ENCODE measurements at places on chromosomes 6 and 20.

DNA sequence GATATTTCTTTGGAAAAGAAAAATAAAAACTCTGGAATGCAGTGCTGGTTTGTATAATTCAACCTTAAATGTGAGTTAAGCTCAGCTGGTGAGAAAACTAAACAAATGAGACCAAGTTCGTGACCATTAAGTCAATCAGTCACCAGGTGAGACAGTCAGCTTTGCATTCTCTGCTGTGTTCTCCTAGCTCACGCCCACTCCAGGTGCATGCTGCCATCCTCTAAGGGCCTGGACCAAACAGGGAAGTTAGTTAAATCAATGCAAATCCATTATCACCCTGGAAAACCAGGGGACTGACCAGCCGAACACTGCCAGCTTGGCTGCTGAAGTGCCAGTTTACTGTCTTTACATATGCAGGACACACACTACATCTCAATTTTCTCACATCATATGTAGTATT, 7.2 kb downstream of the TPBG start:
- no peak for DNase-seq

DNA sequence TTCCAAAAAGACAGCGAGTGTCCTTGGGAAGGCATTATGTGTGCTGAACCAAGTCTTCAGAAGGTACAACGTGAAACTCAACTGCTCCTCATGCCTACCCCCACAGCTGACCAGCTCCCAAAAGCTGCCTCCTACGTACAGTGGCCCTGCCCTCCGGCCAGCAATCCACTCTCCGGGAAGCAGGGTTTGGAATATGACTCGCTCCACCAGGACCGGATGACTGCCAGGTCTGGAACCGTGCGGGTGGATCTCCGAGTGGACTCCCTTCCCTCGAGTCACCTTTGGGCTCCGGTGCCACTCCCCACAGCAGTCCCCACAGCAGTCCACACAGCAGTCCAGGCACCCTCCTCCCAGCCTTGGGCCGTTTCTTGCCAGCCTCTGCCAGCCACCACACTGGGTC, 4.3 kb downstream of the ZBTB46 start:
- no peak for DNase-seq

DNA sequence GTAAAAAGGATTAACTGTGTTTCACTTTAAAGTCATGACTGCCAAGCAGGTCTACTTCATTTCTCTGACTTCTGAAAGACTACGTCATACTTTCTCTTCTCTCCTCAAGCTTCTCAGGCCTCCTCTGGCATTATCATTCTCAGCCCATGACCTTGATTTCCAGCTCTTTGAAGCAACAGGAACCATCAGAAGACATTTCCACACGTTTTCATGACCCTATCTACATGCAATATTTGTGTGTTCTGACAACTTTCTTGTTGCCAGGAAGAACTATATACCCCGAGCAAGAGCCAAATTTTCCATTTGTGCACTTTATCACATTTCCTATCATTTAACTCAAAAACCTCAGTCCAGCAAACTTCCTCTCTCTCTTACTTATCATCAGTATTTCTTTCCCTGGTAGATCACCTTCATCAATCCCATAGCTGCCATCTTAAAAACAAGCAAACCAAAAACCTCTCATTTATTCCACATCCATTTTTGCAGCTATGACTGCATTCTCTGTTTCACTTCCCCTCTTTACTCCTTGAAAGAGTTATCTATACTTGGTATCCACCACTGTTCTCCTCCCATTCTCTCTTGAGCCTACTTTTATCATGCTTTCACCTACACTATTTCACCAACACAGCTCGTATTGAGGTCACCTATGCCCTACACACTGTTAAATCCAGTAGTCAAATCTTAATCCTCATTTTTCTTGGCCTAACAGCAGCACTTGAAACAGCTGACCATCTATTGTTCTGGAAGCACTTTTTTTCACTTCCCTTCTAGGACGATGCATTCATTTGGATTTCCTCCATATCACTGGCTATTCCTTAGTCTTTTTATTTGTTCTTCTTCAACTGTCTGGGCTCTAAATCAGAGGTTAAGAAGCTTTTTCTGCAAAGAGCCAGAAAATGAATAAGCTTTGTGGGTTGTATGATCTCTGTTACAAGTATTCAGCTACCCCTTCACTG, 47.1 kb downstream of the STX7 start:
- no peak for DNase-seq

- no peak for DNase-seq
These were observed 593 bp upstream of the RALGAPB start for GRCh38 chr20:38471987-38472512.

GRCh38 chr20:33404281-33404680, 3.0 kb upstream of the CDK5RAP1 start:
- DNase-seq, result no peak

DNA sequence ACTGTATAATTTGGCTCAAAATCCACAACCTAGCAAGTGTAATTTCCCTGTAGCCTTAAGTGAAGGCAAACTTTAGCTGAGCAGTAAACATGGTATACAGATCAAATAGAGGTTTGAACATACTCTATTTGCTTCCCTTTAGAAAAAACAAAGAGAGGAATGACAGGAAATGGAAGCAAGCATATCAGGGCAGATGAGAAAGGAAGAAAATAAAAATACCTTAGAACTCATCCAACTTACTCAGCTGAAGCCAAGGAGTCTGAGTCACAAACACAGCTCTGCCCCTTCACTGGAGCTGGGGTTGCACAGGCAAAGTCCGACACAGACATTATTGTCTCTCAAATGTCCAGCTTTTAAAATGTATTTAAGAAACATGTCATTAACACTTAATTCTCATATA, 379.9 kb upstream of the IRAK1BP1 start:
- DNase-seq, result no peak

DNA sequence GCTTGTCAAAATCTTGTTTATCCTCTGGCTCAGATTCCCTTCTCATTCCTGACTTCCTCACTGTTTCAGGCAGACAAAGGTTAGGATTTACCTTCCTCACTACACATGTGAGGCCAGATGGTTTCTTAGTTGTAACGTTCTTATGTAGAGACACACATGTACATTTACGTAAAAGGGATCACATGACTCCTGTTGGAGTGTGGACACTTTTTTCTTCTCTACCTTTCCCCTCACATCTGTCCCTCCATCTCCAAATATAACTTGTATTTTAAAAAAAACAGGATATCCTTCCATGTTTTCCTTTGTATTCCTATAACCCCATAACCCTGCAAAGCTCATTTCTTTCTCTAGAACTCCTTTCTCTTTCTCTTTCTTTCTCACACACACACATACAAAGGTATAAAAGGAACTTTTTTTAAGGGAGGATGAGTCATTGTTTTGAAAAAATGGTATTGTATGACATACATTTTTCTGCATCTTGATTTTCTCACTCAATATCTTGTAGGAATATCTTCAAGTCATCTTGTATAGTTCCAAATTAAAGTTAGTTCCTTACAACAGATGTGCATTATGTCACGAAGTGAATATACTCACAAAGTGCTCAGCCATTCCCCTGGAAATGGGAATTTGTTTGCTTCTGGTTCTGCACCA, 78.2 kb upstream of the SULF2 start:
- no peak for DNase-seq

- DNase-seq, result no peak
These were observed 163.0 kb upstream of the CST7 start for GRCh38 chr20:24786111-24786495.

- no peak for DNase-seq
These were observed 287.7 kb downstream of the DHX35 start for GRCh38 chr20:39249798-39250197.

DNA sequence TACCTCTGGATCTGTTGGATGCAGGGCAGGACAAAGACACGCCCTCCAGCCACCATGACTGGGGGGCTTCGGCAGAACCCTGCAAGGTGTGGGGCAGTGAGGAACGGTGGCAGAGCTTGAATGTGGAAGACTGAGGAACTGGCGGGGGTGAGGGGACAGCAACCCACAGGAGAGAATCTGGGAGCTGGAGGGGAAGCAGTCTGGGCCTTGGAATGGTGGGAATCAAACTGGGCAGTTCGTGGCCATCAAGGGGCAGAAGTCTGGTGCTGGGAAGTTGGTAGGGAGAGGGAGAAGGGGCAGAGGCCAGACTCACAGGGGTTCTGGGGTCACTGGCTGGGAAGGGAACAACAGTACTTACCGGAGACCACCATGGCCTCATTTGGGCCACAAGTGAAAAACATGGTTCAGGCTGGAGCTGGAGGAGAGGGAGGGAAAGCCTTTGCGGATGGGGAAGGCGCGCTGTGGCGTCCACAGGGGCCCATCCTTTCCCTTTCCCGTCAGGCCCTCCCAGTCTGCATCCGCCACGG, 635 bp downstream of the FLOT1 start:
- no peak for DNase-seq

DNA sequence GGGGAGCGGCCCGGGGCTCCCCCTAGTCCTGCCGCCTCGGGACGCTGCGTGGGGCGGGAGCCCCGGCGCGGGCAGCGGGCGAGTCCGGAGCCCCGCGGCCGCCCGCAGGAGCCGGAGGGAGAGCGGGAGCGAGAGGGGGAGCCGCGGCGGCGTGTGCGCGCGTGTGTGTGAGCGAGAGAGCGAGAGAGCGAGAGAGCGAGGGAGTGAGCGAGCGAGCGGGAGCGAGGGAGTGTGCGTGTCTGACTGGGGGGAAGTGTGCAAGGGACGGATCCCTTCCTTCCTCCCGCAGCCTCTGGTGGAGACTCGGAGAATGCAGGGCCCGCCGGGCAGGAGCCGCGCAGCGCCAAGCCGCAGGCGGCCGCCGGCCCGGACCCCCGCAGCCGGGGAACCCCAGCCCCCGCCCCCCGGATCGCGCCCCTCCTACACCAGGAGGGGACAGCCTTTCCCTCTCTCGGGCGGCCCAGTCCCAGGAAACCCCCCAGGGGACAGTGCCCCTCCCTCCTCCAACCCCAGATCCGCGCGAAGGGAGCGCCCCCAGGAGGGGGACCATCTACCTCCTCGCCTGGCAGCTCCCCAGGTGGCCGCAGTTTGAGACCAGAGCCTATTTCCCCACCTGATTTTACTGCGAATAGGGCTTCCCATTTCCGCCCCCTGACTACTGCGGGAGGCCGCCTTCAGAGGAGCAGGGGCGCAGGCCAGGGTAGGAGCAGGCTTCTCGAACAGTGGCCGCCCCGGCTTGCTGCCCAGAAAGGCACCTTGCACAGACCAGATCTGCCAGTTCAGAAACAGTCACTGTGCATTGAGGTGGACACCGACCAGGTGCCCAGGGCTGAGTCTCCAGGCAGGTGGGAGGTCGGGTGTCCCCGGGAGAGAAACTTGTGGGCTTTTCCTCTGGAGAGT, at the start of gene CDH22:
Gene CDH22, minus strand, starts transcription at position 241 of the 900 bp plus-strand sequence. CDS start 57,204 bp downstream, outside the sequence.
- peak; percentile 14 for DNase-seq

- DNase-seq, result no peak
These were observed 148.2 kb downstream of the TRMT11 start for GRCh38 chr6:126134491-126134890.

DNA sequence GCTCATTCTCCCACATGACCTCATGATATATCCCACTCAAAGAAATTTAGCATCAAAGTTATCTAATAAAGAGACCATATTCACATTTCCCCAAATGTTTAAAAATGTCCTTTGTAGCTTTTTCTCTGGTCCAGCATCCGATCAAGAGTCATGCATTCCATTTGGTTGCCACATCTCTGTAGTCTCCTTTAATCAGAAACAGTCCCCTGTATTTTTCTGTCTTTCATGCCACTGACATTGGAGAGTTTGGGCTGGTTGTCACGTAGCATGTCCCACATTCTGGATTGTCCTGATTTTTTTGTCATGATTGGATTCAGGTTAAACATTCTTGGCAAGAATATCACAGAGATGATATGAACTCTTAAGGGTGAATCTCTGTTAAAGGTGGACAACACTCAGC, 55.7 kb downstream of the SNX5 start:
- no peak for DNase-seq

- no peak for DNase-seq
These were observed 117.4 kb upstream of the SLC24A3 start for GRCh38 chr20:19094959-19095541.

DNA sequence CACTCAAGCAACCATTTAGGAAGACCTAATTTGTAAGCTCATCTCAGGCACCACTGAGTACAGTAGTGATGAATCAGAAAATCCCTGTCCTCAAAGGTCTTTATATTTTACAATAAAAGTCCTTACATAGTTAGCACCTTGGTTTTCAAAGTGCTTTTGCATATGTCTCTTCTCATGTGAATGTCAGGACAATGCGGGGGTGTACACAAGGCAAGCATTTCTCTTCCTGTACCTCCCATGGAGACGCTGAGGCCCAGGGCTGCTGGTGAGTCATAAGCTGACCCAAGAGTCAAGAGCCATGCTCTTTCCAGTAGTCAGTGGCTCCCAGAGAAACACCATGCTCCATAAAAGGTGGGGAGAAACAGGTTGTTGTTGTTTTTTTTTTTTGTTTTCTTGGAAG, 174.0 kb downstream of the GJA10 start:
- DNase-seq, result no peak

GRCh38 chr20:24754691-24755090, 194.4 kb upstream of the CST7 start:
- DNase-seq, result no peak

GRCh38 chr20:53002786-53003185, 30.6 kb downstream of the TSHZ2 start:
- no peak for DNase-seq

GRCh38 chr6:154154389-154154967, 115.4 kb downstream of the OPRM1 start:
- peak; percentile 54 for DNase-seq

GRCh38 chr20:18984238-18985200, 170.9 kb downstream of the SCP2D1 start:
- no peak for DNase-seq

- no peak for DNase-seq
These were observed 55.5 kb downstream of the FOXC1 start for GRCh38 chr6:1665214-1665613.

DNA sequence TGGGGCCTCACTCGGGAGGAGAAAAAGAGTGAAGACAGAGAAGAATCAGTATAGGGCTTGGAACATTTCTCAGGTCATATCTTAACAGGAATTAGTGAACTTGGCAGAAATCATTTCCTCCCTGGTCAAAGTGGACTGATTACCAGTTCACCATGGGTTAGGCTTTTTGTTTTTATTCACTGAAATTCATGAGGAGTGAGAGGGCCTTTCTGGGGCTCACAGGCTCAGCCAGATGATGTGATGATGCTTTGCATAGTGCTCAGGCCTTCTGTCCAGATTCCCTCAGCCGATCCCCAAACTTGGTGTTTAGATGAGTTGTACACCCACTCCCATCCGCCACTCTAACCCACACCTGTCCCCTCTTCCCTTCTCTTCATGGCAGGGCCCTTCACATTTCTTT, 32.5 kb downstream of the SRSF3 start:
- no peak for DNase-seq

DNA sequence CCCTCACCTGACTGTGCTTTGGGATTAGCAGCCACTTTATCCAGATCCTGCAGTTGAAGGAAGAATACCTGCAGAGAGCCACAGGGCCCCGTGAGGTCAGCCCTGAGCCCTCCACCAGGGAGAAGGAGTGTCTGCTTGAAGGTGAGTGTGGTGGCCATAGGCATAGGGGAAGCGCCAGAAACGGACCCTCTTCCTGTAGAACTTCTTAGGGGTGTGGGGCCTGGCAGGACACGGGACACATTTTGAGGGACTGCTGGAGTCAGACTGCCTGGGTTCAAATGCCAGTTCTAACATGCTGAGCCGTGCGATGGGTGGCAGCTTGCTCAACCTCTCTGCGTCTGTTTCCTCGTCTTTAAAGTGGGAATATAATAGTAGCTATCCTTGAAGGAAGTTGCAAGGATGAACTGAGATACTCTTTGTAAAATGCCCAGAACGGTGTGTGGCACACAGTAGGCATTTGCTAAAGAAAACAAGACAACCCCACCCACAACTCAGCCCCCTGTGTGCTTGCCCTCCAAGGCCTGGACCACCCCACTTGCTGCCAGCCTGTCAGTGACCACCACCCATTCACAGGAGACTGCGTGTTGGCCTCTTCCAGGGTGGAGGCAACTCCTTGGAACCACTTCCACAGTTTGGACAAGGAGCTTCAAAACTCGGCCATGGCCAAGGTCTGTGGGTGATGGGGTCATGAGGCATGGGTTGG, 4.8 kb upstream of the BAK1 start:
- DNase-seq, result no peak

Measured in T follicular helper cell (primary cell).